Activated naive CD4-positive, alpha-beta T cell treated with anti-CD3 and anti-CD28 coated beads, Interleukin-2, amount 50 U/mL, for 16 hours (primary cell): ENCODE measurements at places on chromosomes 11 and 22.
A peak's percentile ranks its signal among the peaks of the same experiment; 100 is the strongest.

GRCh38 chr11:43555816-43556611 lies 124.5 kb upstream of the HSD17B12 start:
- no peak for DNase-seq

DNA sequence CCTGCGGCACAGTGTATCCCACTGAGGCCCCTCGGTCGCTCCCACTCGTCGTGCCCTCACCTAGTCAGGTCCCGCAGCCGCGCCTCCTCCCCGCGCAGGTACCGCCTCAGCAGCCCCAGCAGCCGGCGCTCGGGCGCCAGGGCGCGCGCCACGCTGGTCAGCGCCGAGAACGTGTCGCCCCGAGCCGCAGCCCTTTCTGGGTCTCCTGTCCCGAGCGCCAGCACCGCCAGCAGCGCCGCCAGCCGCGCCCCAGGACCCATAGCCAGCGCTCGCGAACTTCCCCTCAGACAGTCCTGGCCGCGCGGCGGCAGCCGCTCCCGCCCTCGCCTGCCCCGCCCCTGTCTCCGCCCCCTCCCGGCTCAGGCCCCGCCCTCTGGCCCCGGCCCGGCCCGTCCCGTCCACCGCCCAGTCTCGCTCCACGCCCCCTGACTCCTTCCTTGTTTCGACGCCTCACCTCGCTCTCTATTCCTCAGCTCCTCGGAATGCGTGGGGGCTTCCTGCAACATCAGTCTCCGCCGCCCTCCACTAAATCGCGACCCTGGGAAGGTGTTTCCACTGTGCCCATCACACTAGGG lies at the start of gene P4HA3:
Gene P4HA3, minus strand, starts transcription at position 289 of the 575 bp plus-strand sequence. Its CDS starts 29 bp downstream, at position 260.
- DNase-seq = peak; percentile 48

DNA sequence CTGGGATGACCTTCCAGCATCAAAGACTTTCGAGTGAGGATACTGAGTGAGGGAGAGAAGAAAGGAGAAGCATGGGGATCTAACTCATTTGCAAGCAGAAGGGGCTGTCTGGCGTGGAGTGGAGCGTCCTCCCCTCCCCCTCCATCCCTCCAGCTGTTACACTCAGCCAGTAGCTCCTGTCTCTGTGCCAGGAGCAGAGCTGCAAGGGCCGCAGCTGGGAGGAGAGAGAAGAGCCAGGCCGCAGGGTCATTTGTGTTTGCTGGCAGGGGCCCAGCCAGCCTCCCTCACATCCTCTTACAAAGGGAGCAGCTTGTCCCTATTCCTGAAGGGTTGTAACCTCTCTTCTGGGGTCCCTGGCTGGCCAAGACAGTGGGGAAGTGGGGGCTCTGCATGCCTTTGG lies 57.9 kb downstream of the NECTIN1 start:
- DNase-seq = no peak

DNA sequence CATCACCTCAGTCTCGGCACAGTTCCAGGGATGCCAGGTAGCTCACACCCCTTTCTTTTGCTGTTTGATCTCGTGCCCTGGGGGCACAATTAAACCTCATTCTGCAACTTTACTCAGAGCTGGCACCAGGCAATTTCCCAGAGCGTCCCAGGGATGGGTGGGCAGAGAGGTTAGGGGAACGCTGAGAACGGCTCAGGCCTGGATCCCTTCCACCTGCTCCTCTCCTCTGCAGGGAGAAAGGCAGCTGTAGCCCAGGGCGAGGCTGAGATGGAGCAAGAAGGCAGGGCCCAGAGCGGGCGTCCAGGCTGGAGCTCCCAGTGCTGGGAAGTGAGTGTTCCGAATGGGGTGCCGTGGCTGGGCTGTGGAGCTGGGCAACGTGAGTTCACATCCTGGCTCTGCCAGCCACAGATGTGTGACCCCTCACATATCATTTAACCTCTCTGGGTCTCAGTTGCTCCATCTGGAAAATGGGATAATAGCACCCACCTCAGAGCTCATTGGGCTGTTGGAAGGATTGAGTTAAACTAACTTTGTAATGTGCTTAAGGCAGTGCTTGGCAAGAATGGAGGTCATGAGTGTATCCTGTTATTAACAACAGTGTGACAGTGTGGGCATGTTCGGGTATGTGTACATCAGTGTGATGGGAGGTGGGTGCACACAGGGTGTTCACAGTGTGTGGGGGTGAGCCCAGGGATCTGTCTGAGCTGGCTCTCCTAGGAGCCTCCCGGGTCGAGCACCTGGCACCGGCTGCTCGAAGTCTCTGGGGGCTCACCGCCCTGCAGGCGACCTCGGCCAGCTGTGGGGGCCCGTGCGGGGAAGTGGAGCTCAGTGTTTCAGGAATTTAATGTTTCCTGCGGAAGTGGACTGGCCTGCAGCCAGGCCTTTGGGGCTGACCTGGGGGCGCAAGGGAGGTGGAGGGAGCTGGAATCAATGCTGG lies 15.5 kb downstream of the OTUB1 start:
- DNase-seq = no peak

- no peak for DNase-seq
Observed at GRCh38 chr11:44782478-44782877, 55.7 kb downstream of the TSPAN18 start.

DNA sequence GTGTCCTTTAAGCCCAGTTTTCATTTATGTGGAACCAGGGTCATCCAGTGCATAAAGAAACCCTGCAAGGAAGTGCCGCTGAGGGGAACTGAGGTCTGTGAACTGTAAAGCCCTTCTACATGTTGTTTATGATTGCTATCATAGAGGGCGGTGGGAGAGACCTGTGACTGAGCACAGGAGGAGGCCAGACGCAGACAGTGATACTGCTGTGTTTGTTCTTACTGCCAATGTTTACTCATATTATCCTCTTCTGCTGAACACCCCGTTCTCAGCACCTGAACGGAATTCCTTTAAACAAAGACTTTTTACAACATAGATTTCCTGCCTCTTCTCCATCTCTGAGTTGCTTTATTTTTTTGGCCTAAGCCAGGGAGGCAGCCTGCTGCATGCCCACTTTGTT lies 967 bp upstream of the GALNT18 start:
- no peak for DNase-seq

GRCh38 chr11:36333897-36334296 lies 37.8 kb downstream of the PRR5L start:
- DNase-seq = no peak

DNA sequence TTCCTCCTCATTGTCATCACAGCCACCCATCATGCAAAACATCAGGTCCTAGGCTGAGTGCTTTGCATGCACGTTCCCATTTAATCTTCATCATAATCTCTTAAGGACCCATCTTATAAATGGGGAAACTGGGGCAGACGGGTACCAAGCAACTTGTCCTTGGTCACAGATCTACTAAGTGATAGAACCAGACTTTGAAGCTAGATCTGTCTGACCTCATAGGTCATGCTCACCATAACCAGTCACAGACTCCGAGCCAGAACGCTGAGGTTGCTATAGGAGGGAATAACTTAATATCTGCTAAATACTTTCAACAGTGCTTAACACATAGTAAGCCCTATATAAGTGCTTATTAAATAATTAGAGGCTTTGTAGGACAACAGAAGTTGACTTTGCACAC lies 37.7 kb downstream of the POU2AF3 start:
- DNase-seq = no peak

- DNase-seq = no peak
Observed at GRCh38 chr22:33772745-33773144, 147.5 kb downstream of the LARGE1 start.

DNA sequence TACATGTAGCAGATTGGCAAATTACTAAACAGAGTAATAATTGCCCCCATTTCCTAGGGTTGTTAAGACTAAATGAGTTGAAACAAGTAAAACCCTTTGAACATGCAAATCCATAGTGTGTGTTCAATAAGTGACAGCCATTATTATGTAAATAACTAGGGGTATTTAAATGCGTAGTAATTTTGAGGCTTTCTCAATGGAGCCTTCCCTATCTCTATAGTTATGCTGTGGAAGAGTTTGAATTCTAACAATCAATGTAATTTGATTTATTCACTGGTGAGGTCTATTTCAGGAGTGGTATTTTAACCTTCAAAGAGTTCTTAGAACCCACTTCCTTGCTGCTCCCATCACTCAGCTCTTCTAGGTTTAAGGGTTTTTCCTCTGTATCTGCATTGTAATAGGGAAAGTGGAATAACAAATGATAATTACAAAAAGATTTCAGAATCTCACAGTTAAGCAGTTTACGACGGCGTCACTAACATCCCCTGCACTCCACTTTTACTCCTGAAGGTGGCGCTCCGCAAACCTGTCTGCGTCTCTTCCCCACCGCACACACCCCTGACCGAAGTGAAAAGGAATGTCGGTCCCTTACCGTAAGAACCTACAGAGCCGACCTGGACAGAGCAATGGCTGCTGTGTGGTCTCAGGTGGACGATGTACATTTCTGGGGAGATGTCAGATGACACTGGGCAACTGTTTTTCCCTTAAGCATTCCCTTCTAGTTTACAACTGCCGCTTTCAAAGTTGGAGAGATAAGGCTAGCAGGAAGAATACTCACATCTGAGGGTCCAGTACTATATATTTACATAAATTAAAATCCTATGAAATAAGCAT lies 80.8 kb downstream of the ZC3H12C start:
- peak; percentile 56 for DNase-seq

DNA sequence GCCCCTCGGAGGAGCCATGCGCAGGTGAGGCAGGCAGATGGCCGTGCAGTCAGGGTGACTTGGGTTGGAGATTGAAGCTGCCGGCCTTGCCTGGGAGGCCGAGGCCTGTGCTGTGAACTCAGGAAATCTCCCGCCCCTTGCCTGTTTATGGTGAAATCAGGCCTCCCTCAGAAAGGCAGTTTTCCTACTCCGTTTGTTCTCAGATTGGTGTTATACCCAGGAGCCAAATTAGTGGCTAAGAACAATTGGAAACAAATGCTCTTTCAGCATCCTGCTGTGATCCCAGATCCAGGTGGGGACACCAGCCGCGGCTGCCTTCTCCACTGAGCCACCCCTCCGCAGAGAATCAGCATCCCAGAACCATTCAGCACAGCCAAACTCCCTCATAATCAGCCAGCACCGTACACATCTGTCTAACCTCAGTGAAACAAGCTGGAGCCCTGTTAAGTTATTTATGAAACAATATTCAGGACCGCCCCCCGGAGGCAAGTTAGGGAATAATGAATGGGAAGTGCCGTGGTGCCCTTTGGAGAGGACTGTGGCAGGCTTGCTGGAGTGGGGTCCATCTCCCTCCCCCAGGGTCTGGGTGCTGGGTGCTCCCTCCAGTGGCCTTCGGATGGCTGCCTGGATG lies 60.0 kb downstream of the PKNOX2 start:
- no peak for DNase-seq
